ENCODE measurements at places on chromosomes 12 and 14.

GRCh38 chr14:24806061-24806678, 172.2 kb upstream of the GZMB start:
- DNase-seq: no peak

DNA sequence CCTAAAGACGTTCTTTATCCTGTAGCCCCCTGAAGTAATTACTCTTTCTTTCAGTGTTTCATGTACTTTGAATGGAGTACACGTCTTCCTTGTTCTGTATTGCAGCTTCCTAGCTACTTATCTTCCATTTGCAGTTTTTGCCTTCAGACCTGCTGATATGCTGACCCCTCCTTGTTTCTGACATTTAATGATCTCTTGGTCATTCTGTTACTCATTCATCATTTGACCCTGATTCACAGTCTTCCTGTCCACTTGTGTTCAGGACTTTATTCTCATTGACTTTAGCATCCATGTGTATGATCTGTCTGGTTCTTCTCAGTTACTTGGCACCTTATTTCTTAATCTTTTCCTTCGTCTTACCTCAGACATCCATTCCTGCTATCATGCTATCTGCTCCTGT, 22.2 kb downstream of the CPSF2 start:
- DNase-seq: no peak

DNA sequence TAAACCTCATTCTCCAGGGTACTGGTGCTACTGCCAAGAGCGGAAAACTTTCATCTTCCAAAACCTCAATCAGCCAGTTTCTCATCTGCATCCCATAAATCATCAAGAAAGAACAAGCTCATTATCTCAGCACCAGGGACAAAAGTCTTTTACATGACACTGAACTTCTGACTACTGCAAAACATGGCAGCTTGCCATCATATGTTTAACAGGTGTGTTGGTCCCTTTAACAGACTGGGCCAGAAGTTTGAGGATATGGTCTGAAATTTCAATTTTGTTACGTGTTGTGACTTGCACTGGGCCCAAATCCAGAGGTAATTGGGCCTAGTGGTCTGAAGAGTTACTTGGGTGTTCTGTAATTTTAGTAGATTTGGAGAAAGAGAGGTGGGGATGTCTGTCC, 305.4 kb upstream of the SEL1L start:
- no peak for DNase-seq

- no peak for DNase-seq
Observed at GRCh38 chr12:26746121-26746714, 86.8 kb downstream of the ITPR2 start.

- DNase-seq: no peak
Observed at GRCh38 chr14:100076606-100077005, 11.4 kb downstream of the EVL start.

- DNase-seq: no peak
Observed at GRCh38 chr12:101068836-101069235, 141.2 kb downstream of the SLC5A8 start.

- no peak for DNase-seq
Observed at GRCh38 chr12:6466184-6466573, 4.3 kb downstream of the VAMP1 start.

GRCh38 chr14:73249108-73249507, 11.8 kb downstream of the PAPLN start:
- DNase-seq: no peak

DNA sequence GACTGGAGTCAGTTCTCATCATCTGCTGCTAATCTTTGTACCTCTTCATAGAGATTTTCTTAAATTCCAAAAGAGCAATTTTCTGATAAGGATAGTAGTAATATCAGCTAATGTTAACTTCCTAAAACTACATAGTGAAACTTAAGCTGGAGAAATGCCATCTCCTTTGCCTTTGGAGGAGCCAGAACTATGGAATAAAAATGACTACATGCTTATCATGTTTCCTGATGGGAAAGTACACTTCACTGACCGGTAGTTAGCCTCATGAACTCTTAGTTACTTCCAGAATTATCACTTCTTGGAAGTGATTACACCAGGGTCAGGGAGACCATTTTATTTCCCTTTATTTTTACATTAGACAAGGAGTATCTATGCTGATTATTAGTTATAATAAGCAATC, 1222.1 kb upstream of the TMEM132C start:
- DNase-seq: no peak

DNA sequence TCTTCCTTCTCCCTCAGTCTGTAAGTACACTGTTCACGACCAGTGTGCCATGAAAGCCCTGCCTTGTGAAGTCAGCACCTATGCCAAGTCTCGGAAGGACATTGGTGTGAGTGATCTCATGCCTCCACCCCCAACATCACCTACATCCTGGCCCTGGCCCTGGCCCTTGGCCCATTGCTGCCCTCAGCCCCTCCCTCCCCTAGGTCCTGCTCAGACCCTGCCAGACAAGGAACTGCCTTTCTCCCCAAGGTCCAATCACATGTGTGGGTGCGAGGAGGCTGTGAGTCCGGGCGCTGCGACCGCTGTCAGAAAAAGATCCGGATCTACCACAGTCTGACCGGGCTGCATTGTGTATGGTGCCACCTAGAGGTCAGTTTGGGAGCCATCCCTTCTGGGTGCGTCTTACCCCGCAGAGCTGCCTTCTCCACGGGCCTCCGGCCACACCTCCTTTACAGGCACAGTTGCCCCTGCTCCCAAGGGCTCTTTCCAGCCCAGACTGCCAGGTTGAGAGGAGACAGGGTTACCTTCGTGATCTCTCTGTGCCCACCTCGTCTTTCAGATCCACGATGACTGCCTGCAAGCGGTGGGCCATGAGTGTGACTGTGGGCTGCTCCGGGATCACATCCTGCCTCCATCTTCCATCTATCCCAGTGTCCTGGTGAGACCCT, 9.2 kb downstream of the DGKA start:
- DNase-seq: peak; percentile 61

GRCh38 chr14:98498019-98498885, 773.7 kb downstream of the BCL11B start:
- DNase-seq: no peak

GRCh38 chr14:26606729-26607312, 9.0 kb upstream of the NOVA1 start:
- DNase-seq: no peak

- no peak for DNase-seq
Observed at GRCh38 chr12:28974166-28974565, 174.9 kb upstream of the FAR2 start.

GRCh38 chr12:44677724-44678123, 198.4 kb downstream of the NELL2 start:
- no peak for DNase-seq

DNA sequence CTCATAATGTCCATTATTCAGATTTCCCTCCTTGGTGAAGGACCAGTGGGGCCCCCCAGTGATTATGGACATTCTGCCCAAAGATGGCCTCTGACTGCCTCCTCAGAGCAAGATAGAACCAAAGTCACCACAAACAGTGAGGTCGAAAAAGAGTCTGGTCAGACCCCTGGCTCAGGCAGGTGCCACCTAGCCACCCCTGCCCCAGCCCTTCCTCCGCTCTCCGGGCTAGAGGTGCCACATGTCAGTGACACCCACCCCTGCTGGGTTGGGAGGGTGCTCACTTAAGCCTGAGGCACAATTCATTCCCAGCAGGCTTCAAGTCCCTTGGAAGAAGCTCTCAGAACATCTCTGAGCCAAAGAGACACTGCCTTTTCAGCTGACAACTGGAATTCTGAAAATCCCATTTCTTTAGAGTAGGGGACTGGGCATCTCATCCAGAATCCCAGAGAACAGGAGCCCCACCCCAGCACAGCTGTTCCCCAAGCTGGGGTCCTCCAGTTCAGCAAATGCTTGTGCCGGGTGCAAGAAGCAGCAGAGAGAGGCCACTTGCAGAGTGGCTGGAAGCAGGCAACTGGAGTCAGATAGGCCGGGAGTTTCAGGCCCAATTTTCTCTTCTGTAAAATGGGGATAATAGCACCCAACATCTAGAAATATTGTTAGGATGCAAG, 50.3 kb downstream of the ISCA2 start:
- DNase-seq: no peak

DNA sequence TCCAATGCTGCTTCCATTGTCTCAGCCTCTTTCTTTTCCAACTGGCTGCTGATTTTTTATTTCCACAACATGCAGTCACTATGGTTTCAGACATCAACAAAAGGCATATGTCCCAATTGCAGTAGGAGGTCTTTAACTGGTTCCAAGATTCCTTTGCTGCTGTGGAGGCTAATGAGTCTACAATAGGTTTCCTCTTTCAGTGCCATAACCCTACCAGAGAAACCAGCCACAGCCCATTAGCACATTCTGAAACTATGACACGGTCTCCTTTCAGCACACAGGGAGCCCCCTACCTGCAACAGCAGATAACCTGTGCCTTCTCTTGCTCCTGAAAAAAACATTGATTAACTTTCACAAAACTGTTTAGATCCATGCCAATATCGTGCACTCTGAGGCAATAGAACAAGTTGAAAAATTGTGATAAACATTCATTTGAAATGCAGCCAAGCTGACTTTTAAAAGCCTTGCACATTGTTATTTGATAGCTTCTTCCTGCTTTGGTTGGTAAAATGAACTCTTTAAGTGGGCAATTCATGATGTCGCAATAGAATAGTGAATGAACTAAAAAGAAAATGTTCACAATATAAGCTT, 32.4 kb downstream of the PLEKHG7 start:
- no peak for DNase-seq

GRCh38 chr12:41636653-41637052, 448.5 kb downstream of the PDZRN4 start:
- no peak for DNase-seq

- DNase-seq: no peak
Observed at GRCh38 chr12:118560733-118561132, 184.4 kb downstream of the SUDS3 start.

DNA sequence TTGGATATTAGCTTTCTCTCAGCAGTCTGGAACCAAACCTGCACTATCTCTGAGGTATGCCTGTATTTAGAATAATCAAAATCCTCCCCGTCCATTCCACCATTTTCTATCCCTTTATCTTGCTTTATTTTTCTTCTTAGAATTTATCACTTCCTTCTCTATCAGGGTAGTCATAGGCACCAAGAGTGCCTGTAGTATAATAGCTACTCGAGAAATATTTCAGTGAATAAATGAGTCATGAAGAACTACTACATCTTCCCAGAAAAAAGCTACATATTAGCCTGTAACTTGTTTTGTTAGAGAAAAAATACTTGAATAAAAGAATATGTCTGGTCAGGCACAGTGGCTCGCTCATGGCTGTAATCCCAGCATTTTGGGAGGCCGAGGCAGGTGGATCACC, 4.3 kb downstream of the SLC2A14 start:
- no peak for DNase-seq

- no peak for DNase-seq
Observed at GRCh38 chr14:84403585-84403984, 1126.4 kb upstream of the FLRT2 start.

- DNase-seq: no peak
Observed at GRCh38 chr14:35406506-35407305, 2.2 kb upstream of the NFKBIA start.

GRCh38 chr12:6952863-6953441, 1.8 kb downstream of the PTPN6 start:
- no peak for DNase-seq

DNA sequence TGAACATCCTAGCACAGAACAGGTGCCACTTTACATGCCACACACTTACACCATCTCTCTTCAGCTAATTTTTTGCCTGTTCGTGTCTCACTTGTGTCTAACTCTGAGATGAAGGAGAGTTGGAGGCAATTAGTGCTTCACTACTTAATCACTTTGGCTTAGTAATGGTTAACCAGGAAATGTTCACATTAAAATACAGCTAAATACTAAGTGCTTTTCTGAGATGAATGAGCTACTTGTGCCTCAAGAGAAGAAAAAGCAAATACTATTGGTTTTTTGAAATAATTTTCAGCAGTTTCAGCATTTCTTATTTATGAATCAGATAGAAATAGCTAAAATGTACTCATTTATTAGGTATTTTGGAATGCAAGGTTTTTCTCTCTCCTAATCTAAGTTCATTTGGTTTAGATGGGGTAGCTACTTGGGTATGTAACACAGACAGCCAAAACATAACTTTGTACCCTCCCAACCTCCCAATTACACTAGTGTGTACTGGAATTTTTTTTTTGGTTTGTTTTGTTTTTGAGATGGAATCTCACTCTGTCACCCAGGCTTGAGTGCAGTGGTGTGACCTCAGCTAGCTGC, 1474.1 kb upstream of the SEL1L start:
- no peak for DNase-seq

DNA sequence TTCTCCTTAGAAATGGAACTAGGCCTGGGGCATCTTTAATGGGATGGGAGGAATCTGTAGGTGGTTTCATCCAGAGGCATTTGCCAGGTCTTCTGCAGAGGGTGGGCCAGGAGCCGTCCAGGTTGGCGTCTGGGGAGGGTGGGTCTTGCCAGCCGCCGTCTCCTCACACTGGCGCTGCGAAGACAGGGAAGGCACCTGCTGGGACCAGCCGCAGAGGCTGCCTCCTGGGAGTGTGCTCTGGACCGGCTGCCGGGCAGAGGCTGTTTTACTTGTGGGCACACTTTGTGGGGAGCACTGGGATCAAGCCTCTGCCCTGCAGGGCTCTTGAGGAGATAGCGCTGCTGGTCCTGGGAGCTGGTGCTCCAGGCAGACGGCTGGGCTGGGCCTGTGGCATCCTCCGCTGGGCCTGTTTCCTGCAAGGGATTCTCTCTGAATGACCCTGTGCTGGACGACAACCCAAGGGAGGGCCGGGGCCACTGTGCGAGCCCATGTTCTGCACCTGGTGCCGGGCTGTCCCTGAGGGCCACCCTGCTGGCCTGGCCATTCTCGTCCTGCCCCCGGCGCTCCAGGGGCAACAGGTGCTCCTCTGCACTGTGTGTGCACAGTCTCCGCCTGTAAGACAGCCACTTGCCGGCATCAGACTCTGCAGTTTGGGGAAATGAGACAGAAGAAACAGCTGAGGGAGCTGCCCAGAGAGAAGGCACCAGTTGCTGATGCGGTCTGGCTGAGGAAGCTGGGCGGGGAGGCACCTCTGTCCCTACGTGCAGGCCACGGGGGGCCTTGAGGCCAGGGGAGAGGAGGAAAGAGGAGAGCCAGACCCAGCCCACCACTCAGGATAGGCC, 10.0 kb upstream of the TEX22 start:
- no peak for DNase-seq

All from stimulated activated CD4-positive, alpha-beta T cell treated with anti-CD3 and anti-CD28 coated beads, Interleukin-15, amount 100 ng/mL, for 1 hour (primary cell).